ENCODE measurements at places on chromosomes 13 and 19.

DNA sequence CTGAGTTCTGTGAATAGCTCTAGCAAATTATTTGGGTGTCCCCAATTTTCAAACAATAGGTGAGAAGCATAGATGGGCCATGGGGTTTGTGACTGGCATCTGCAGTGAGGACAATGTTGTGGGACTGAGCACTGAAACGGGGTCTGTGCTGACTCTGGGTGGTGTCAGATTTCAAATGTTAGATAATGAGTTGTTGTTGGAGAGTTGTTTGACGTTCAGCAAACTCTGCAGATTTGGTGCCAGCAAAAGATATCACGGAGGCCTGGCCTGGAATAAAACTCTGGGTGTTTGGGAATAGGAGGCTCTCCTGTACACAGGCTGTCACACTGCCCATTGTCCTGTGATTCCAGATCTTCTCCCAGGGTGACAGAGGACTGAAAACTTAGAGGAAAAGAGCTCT lies 2.9 kb downstream of the ZNF90 start:
- no peak for DNase-seq

DNA sequence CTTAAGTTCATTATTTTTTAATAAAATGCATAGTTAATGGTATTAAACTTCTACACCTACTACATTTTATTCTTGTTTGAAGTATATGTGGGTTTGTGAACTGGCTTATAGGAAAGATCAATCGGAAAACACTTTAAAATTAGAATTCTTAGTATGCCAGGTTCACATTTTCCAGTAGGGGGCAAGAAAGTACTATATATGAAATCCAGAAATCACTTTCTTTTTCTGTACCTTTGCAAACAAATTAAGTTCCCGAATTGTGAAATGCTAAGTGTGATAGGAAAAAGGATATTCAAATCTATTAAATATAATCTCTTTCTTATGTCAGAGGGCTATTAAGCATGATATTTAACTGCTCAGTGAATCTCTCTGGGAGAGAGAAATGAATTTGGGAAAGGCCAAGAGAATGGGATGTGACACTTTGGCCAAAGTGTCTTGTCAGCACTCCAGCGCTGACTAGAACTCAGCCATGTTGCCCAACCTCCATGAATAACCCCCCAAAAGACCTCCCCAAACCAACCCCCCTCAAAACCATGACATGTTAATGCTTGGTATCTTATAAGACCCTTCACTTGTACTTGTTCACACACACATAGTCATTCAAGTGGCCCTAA lies 122.6 kb upstream of the SLC10A2 start:
- DNase-seq: no peak

- DNase-seq: no peak
These were observed 15.4 kb downstream of the ANKRD24 start for GRCh38 chr19:4197625-4198466.

DNA sequence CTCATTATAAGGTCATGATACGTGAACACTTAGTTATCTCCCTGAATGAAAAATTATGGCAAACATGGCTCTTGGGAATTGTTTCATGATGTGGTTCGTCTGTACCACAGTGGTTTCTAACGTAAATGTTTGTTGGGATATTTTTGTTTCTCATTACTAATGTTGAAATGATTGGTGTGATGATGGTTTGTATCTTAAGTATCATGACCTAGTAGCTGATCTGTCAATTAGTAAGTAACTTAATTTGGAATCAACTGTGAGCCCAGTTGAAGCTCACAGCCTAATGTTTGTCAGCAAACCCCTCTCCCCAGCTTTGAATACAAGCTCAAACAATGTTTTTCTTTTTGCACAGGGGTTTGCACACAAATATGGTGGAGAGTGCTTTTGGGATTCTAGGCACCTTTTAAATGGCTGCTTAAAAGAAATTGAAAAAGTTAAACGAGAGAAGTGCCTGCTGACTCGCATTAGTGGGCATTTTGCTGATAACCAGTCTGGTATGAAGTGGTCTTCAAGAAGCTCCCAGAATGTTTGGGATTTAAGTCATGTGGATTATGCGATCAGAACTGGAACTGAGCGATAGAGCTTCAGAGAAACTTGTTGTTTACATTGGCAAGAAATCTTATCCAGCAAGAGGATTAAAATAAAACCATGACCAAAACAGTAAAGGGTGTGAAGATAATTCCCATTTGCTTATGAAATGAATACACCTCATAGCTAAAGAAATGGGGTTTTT lies 68.2 kb downstream of the LMO7 start:
- DNase-seq: peak; percentile 48

- DNase-seq: peak; percentile 90
These were observed 22.0 kb downstream of the ITGBL1 start for GRCh38 chr13:101474419-101474957.

DNA sequence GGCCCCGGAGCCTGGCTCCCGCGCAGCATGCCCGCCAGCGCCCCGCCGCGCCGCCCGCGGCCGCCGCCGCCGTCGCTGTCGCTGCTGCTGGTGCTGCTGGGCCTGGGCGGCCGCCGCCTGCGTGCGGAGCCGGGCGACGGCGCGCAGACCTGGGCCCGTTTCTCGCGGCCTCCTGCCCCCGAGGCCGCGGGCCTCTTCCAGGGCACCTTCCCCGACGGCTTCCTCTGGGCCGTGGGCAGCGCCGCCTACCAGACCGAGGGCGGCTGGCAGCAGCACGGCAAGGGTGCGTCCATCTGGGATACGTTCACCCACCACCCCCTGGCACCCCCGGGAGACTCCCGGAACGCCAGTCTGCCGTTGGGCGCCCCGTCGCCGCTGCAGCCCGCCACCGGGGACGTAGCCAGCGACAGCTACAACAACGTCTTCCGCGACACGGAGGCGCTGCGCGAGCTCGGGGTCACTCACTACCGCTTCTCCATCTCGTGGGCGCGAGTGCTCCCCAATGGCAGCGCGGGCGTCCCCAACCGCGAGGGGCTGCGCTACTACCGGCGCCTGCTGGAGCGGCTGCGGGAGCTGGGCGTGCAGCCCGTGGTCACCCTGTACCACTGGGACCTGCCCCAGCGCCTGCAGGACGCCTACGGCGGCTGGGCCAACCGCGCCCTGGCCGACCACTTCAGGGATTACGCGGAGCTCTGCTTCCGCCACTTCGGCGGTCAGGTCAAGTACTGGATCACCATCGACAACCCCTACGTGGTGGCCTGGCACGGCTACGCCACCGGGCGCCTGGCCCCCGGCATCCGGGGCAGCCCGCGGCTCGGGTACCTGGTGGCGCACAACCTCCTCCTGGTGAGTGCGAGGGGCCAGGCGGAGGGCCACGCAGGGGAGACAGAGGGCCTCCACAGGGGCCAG lies at the start of gene KL:
Gene KL, plus strand, starts transcription at position 10 of the 909 bp plus-strand sequence. Its CDS starts 18 bp downstream, at position 28.
- DNase-seq: no peak

- DNase-seq: no peak
These were observed 3.2 kb downstream of the ZNF726 start for GRCh38 chr19:23917856-23918255.

DNA sequence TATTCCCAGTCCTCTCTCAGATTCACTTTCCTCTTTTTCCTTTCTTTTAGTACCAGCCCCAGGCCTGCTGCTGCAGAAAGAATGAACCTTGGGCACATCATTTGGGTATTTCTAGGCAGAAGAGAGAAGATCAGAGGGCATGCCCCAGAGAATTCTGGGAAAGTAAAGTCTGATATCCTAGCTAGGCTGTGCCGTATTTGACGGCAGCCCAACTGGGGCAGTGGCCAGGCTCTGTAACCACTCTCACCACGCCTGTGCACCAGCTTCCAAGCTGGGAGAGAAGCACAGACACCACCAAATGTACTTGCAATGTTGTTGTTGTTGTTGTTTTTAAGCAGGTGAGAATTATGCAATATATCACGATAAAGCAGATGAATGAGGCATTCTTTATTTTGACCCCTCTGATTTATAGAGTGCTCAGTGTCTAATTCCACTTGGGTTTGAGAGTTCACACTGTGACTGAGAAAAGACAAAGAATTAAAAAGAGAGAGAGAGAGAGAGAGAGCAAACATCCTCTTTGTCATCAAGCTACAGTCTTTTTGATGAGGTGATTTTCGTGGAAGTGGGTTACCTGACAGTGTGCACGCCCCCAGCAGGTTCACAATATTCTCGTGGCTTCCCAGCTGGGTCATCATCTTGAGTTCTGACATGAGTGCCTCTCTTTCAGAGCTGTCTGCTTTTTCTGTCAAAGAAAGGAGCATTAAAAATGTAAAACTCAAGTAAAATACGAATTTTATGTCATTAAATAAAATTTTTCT lies 39.3 kb upstream of the URAD start:
- no peak for DNase-seq

GRCh38 chr13:27171244-27171826 lies at the start of gene USP12:
Gene USP12 (minus strand): TSS chr13:27171811. CDS start chr13:27171639, 172 bp downstream.
- DNase-seq: no peak

DNA sequence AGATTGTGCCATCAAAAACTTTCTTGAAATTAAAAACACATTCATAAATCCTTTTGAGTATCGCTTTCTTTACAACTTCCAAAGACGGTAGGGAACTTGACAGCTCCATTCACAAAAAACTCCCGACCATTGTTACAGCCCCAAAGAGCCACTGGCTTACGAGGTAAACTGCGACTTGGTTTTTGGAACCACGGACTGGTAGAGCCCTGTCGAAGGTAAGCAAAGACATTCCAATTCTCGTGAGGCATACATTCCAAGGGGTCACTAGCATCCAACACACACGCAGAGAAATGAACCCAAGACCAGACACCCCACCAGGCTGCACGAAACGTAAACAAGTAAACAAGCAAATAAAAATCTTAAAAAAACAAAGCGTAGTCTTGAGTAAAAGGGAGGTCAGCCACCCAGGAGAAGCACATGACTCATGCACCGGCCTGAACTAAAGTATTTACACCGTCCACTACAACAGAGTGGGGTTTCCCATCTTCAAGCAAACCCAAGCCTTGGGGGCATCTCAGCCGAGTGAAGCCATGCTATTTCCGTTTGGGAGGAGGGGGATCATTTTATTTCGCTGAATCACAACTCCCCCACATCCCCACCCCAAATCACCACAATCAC lies 1.4 kb downstream of the BRD4 start:
- DNase-seq: peak; percentile 64

GRCh38 chr13:91308299-91308698 lies 39.2 kb upstream of the MIR17HG start:
- no peak for DNase-seq

- DNase-seq: no peak
These were observed 35.6 kb downstream of the EFNB2 start for GRCh38 chr13:106499896-106500295.

DNA sequence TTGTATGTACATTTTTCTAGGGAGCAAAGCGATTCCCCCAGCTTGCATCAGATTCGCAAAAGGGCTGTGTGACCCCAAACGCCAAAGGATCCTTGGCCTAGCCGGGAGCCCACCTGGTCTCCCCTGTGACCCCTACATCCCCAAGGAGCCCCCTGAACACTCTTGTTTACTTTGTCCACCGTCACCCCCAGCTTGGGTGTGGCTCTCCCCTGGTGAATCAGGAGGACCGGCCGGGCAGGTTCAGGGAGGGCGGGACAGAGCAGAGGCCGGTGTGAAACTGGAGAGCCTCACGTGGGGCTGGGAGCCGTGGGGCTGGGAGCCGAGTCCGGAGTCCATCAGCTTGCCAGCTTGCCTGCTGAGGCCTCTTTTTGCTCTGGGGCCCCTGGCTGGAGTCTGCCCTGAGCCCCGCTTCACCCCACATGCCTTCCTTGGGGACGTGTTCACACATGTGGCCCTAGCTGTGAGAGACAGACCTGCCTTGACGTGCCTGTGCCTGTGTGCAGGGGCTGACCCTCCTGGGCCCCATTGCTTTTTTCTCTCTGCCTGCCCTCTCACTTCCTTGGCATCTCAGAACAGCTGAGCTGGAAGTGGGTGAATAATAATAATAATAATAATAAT lies 2.0 kb downstream of the ITPKC start:
- DNase-seq: no peak

DNA sequence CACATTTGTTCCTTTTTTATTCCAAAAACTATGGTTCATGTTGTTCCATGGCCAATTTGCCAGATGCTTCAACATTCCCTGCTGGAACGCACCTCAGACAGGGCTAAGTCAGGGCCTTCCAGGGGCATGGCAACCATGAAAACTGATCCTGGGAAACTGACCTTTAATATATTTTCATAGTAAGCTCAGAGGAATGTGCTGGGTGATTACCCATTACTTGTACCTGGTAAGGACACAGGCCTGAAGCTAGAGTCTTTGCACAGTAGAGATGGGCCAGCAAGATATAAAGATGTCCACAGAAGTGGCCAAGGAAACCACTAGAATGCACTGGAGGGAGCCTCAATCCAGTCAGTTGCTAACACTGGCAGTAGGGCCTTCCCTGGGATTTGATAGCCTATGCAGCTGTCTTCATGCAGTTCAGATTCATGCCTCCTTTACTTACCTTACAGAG lies 353.1 kb downstream of the ENOX1 start:
- DNase-seq: no peak

- DNase-seq: no peak
These were observed 266.8 kb upstream of the GPC6 start for GRCh38 chr13:92959790-92960189.

- DNase-seq: peak; percentile 50
These were observed at the start of gene ZNF813 for GRCh38 chr19:53467485-53468262. Gene ZNF813 (plus strand): TSS chr19:53467733. CDS start chr19:53483823, 16,090 bp downstream.

GRCh38 chr19:30425885-30426838 lies 54.0 kb downstream of the ZNF536 start:
- DNase-seq: no peak
